ENCODE measurements at places on chromosomes 2 and 18.

- DNase-seq = peak; percentile 39
Measured at GRCh38 chr18:50659091-50660003, 99.5 kb downstream of the MAPK4 start.

GRCh38 chr2:17429130-17429529 is 89.1 kb downstream of the RAD51AP2 start:
- DNase-seq = no peak

GRCh38 chr2:200765995-200766660 is 45.6 kb upstream of the BZW1 start:
- no peak for DNase-seq

GRCh38 chr2:25517701-25518100 is 155.7 kb downstream of the DTNB start:
- no peak for DNase-seq

DNA sequence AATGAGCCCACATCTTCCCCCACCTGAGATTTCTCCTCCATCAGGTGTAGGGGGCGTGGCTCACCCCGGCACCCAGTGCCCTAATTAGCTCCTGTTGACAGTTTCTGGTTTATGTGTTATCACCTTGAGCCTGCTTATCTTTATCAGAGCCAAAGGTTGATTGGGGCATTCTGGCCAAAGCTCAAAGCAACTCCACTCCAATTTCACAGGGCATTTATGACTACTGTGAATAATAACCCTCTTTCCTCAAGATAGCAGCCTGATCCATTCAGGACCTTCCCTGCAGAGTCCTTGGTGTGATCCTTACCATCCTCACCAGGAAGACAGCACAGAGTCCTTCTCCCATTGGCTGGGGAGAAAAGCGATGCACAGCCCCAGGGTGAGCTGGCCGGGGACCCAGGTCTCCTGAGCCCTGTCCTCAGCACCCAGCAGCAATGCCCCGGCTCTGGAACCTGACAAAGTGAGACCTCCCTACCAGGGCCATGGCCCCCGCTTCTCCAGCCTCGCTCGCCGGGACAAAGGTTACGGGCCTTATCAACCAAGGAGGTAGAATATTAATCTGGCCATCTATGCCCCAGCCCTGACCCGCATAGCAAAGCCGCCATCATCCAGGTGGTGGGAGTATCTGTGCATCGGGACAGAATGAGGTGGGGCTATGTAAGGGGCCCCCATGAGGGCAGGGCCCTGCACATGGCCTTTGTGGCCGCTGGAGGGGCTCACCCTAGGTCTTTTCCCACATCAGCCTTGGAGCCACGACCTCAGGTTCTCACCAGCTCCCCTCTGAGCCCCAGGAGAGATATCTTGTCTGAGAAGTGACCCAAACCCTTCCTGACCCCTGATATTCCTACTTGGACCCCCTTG is 64.5 kb downstream of the ZFP36L2 start:
- no peak for DNase-seq

GRCh38 chr2:74290466-74291217 is 52.6 kb downstream of the SLC4A5 start:
- DNase-seq = no peak

DNA sequence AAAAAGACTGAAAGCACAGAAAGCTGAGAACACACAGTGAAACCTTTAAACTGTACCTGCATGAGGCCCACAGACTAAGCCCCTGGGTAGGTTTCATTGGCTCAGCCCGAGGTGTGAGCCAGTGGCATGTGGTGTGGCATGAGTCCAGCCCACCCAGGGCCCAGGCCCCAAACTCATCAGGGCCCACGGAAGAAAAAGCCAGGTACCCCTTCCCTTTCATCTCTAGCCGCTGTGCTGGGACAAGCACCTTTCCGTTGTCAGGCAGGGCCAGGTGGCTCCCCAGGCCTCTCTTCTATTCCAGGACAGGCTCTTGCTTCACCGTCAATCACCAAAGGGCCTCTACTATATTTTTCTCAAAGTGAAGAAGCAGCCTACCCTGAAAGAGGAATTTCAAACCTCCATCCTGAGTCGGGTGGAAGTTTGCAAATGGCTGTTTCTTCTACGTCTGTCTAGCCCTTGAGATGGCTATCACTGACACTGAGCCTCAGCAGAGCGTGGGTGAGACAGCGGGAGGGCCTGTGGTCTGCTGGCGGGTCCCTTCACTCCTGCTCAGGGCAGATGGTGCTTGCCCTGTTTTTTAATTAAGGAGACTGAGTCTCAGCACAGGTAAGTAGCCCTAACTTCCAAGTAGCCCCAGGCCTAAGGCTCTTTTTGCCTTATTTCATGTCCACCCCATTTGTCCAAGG is 8.6 kb downstream of the DNAJB2 start:
- DNase-seq = no peak

DNA sequence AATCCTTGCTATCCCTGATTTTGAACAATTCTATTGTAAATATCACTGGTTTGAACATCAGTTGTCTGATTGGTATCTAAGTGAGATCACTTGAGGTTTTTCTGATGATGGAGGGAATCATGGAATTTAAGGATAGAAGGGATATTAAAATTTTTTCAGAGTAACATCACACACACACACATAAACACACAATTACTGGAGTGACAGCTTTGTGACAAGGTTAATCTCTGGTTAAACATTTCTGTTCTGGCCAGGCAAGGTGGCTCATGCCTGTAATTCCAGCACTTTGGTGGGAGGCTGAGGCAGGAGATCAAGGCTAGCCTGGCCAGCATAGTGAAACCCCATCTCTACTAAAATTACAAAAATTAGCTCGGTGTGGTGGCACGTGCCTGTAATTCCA is 85.3 kb downstream of the SOCS6 start:
- no peak for DNase-seq

DNA sequence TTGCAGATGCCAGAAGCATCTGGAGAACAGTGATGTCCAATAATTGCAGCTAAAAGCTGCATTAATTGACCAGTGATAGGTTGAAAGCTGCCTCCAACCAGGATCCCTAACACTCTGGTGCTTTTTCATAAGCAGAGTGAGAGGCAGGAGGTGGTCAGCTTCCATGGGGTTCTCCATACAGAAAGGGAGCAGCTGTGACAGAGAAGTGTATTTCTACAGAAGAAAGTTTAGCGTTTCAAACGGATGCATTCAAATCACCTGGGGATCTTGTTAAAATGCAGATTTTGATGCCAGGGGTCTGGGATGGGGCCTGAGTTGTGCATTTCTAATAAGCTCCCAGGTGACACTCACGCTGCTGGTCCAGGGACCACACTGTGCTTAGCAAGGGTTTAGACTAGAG is 216.5 kb upstream of the NRP2 start:
- DNase-seq = no peak

GRCh38 chr2:240138254-240138984 is 2.0 kb downstream of the OTOS start:
- no peak for DNase-seq

DNA sequence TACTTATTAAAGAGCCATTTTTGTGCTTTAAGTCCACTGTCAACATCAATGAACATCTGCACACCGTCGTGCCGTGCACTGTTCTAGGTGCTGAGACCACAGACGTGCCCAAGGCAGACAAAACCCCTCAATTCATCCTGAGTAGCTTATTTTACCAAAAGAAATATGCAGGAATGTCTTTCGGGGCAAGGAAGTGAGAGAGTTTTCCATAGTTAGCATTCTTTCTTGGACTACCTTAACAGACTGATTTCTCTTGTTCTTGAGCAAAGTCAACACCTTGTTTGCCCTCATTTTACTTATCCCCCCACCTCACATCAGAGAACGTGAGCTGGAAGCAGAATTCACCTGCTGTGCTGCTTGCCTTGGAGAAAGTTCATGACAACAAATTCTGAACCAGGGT is 69.3 kb downstream of the GATA6 start:
- DNase-seq = no peak

DNA sequence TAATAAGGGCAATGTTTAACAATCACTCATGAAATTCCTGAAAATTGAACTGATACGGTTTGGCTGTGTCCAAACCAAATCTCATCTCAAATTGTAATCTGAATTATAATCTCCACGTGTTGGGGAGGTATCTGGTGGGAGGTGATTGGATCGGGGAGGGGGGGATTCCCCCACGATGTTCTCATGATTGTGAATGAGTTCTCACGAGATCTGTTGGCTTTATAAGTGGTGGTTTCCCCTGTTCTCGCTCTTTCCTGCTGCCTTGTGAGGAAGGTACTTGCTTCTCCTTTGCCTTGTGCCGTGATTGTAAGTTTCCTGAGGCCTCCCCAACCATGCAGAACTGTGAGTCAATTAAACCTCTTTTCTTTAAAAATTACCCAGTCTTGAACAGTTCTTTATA is 34.0 kb upstream of the SKOR2 start:
- DNase-seq = no peak

DNA sequence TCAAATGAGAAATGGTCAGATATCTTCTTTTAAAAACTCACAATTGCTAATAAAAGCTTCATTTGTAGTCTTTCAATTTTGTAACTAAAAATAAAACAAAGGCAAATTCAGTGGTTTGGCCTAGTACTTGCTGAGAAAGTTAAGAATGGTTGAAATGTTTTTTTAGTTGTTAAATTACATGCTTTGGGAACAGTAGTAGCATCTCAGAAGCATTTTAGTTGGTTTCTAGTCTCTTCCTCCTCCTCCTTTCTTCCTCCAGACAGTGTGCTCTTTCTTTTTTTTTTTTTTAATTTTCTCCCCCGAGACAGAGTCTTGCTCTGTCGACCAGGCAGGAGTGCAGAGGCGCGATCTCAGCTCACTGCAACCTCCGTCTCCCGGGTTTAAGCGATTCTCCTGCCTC is 9.8 kb downstream of the TRAK2 start:
- DNase-seq = no peak

GRCh38 chr2:152875701-152876695 is 157.6 kb downstream of the ARL6IP6 start:
- no peak for DNase-seq
